ENCODE measurements at places on chromosomes 6 and 20.

GRCh38 chr6:169800116-169800667 is 48.8 kb downstream of the ERMARD start:
- DNase-seq: no peak

DNA sequence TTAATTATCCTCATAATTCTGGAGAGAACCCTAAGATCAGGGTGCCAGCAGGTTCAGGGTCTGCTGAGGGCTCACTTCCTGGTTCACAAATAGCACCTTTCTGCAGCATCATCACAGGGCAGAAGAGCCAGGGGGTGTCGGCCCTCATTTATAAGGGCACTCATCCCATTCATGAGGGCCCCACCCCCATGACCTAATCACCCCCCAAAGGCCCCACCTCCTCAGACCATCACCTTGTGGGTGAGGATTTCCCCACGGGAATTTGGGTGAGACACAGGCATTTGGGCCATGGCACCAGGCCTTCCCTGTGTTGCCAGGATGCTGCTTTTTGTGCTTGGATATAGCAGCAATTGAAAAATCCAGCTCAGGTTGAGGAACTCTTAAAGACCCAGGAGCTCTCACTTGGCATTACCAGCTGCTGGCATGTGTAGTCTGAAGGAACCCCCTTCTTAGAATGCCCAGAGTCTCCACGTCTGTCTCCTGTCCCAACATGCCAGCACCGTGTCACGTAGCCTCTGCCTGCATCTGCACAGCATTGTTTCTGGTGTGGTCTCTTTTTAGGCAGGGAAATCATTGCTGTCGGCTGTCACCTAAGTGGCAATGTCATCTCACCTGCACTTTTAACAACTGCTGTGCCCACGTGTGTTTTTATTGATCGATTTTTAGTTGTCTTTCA is 71.5 kb downstream of the RPP40 start:
- DNase-seq: no peak

DNA sequence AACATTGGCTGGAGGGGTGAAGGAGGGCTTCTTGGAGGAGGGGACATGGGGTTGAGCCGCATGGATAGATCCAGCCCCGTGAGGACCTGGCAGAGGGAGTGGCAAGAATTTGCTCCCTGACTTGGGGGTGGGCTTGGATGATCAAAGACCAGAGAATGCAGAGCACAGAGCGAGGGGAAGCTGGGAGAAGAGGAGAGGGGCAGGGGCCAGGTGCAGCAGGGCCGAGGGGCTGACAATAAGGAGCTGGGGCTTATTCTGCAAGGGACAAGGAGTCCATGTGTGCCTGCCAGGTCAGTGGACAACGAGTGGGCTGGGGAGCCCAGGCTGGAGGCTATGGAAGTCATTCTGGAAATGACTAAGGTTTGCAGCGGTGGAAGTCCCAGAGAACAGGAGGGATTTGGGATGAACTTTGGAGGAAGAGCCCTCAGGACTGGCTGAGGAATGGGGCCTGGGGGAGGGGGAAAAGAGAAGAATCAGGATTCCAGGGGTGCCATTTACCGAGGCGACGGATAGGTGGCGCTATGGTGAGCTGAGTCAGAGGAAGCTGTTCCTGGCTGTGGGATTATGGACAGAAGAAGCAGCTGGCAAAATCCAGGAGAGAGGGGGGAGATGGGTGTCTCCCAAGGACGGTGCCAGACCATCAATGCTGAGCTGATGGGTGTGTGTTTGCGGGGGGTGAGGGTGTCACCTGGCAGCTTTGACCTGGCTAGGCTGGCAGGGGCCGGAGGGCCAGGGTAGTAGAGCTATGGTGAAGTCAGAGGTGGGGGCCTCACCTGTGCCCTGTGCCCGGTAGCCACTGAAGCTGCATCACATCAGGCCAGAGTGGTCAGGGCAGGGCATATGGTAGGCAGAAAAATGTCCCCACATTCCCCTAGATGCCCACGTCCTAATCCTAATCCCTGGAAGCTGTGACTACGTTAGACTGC is 7.8 kb downstream of the KCNG1 start:
- peak; percentile 62 for DNase-seq

DNA sequence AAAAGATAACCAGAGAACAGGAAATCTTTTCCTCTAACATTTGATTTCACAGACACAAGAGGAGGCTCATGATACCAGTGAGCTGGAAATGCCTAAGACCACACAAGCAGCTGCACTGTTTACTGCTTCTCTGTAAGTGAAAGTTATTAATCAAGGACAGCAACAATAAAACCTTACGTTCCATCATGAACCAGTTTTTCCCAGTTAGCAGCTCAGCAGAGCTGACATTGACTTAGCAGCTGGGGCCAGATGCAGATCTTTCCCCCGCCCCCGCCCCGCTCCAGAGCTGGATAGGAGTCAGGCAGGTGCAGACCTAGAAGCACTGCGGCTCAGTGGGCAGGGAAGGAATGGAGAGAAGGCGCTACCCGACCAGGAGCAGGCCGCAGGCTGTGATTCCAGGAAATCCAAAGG is 275.2 kb downstream of the GMDS start:
- DNase-seq: no peak

- DNase-seq: no peak
These were observed 90.0 kb downstream of the SLC22A23 start for GRCh38 chr6:3366596-3367413.

GRCh38 chr6:24919056-24919892 is 16.5 kb downstream of the RIPOR2 start:
- DNase-seq: no peak

DNA sequence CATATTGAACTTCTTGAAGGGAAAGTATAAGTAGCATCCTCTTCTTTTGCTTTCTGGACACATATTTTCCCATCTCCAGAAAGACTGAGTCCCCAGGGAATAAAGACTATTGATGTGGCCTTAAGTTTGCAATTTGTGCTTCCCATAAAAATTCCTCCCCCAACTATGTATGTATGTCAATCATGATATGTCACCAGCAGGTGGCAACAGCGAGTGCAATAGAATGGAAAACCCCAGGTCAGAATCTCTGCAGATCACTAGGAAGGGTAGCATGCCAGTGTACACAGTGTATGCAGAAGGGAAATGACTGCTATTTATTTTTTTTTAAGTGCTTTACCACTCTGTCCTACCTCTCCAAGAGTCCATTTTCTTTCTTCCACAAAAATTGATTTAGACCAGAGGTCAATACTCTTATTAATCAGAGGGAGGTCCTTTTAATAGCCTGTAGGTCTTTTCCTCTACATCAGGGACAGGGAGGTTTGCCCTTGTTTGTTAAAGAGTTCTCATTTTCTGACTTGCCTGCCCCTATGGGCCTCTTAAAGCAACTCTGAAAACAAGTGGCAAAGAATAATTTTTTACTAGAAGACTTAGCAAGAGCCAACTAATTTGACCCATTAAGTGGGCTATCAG is 61.4 kb downstream of the BMP2 start:
- peak; percentile 68 for DNase-seq

- DNase-seq: peak; percentile 3
These were observed 171.3 kb downstream of the GRM1 start for GRCh38 chr6:146200176-146200575.

DNA sequence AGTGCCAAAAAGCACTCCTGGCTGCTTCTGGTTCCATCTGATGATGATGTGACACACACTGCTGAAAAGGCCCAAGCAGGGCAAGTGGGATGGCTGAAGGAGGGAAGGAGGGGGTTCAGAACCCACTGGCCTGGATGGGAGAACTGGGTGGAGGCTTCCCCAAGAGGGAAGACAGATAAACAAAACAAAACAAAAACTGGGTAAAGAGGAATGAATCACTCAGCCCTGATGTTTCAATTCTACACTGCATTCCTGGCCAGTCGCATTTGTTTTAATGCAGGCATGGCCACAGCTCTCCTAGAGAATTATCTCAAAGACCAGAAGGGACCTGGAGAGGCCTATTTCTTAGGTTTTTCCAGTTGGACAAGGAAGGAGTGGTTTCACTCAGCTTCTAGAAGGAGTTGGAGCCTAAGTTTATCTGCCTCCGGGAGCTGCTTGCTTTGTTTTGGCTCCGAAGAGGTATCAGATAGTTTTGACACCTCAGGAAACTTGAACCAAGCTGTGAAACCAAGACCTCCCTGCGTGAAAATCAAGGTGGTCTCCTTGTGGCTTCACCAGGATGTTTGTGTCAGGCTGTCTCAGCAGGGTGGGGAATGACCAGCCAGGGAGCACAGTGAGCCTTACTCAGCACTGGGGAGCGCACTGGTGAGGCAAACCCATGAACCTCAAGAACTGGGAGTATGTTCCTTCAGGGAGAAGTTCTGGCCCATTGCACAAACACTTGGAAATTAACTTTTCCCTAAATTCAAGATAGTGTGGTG is 16.1 kb downstream of the TTPAL start:
- peak; percentile 67 for DNase-seq

DNA sequence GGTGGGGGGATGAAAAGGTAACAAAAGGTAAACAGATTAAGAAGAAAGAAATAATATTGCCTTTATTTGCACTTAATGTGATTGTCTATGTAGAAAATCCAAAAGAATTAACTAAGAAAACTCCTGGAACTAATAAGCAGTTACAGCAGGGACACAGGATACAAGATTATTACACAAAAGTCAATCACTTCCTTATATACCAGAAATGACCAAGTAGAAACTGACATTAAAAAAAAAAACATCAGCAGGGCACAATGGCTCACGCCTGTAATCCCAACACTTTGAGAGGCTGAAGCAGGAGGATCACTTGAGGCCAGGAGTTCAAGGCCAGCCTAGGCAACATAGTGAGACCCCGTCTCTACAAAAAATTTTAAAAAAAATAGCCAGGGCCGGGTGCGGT is 123.2 kb upstream of the RIPOR2 start:
- DNase-seq: no peak

- DNase-seq: no peak
These were observed 1.5 kb downstream of the GPANK1 start for GRCh38 chr6:31663126-31663960.

GRCh38 chr6:127069659-127070279 is 48.7 kb upstream of the RSPO3 start:
- DNase-seq: peak; percentile 14

GRCh38 chr20:14633507-14633906 is 296.1 kb upstream of the FLRT3 start:
- DNase-seq: no peak

GRCh38 chr6:99617131-99617530 is 10.5 kb downstream of the PRDM13 start:
- DNase-seq: no peak

DNA sequence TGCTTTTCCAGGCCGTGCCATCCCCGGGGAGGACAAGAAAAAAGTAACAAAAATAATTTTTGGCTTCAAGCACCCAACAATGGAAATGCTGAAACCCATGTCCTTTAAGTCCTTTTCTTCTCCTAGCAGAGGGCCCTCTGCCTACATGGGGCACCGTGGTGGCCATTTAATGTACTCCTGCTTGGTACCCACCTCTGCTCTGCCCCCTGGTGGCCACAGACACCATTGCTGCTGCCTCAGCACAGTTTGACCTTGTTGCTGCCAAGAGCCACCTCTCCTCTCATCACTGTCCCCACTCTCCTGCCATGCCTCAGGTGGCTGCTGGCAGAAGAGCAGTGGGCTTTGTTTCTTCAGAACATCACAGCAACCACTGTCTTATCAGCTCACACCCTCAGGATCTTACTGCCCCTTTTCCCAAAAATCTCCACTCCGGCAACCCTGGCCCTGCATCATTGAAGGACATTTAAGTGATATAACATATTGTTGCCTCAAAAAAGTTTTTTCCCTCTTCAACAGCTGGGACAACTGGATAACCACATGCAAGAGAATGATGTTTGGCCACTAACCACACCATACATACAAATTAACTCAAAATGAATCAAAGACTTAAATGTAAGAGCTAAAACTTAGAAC is 12.9 kb upstream of the ARMC2 start:
- DNase-seq: peak; percentile 72

DNA sequence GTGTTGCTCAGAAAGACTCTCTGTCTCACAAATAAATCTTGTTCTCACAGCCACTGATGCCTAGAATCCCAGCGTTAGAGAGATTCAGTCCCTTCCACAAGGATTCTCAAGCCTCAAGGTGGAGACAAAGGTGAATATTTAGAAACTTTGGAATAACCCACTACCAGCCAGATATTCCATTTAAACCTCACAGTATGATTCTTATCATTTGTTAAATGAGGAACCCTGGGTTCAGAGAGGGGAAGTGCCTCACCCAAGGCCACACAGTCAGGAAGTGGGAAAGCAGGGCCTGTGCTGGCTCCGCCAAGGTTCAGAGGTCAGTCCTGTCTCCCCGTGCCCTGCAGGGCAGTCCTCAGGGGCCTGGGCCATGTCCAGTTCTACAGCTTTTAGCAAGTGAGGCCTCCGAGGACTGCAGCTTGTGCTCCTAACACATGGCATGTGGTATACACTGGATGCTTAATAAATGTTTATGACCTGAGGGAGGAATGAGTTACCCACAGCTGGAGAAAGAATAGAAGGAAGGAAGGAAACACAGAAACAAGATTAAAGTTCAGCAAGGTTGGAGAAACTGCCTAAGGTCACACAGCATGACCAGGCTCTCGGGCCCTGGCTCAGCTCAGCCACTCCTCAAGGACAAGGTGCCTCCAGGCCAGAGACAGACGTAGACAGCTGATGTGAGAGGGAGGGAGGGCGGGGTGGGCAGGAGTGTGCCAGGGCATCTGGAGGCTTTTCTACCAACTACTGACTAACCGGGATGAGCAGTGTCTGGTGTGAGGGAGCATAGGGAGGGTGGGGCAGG is 3.9 kb upstream of the TGM2 start:
- no peak for DNase-seq

DNA sequence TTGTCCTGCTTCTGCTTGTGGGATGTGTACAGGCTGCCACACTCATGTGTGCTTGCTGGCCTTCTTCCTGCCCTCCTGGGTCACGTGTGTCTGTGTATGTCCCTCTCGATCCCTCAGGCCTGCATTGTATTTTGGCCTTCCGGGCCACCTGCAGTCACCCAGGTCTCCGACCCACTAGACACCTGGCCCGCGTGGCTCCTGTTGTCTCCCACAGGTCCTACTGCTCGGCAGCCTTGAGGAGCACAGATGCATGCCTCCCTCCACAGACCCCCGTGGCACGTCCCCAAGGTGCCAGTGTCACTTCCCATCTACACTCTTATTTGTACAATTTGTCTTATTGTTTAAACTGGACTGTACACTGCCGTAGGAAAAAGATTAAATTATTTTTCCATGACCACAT is 43.1 kb downstream of the FOXC1 start:
- no peak for DNase-seq

DNA sequence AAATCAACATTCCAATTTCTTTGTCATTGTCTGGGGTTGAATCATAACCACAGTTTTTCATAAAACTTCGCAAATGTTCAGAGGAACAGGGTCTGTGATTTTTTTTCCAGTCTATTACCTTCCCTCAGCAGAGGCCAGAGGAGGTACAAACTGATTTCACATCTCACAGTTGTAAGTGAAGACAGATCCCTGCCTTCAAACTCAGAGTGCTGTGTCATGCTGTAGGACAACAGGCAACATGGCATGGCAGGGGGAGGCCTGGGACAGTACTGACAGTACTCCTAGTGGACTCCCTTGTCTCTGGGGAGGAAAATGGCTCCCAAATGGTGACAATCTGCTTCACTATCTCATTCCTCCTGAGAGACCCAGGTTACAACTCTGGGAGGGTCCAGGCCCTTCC is 308.6 kb downstream of the CDC5L start:
- DNase-seq: peak; percentile 43

DNA sequence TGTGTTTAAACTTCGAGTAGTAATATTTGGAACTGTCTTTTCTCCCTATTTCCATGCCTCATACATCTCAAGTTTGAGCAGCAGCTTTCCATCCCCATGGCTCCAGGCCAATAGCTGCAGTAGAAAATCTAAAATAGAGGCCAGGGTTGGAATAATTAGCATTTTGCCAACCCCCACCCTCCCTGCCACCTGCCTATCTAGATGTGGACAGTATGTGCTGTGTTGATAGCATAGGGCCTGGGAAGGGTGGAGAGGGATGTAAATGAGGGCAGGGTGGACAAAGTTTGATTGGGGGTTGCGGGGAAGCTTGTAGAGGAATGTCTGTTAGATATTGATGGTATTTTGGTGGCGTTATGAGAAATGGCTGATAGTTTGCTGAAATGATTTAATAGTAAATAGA is 5.6 kb downstream of the TOP1 start:
- DNase-seq: no peak

Data from brain microvascular endothelial cell (primary cell).